ENCODE measurements at places on chromosomes 4 and X.

- no peak for DNase-seq
These were observed 242.8 kb downstream of the EVC2 start for GRCh38 chr4:5465529-5465928.

DNA sequence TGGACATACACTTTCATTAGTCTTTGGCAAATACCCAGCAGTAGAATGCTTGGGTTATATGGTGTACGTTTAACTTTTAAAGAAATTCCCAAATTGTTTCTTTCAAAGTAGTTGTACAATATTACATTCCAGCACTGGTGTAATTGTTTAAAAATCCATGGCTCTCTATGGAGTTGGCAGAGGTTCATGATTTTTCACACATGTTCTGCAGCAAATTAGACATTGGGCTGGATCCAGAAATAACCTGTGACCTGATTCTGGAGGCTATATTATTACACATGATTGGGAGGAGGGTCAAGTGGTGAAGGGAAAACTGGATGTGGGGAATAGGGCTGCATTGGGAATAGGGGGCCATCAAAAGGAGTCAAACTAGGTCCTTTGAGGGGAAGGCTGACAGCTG, 41.9 kb downstream of the MAMLD1 start:
- DNase-seq: no peak

- DNase-seq: no peak
These were observed 12.0 kb upstream of the DCHS2 start for GRCh38 chr4:154503598-154503997.

DNA sequence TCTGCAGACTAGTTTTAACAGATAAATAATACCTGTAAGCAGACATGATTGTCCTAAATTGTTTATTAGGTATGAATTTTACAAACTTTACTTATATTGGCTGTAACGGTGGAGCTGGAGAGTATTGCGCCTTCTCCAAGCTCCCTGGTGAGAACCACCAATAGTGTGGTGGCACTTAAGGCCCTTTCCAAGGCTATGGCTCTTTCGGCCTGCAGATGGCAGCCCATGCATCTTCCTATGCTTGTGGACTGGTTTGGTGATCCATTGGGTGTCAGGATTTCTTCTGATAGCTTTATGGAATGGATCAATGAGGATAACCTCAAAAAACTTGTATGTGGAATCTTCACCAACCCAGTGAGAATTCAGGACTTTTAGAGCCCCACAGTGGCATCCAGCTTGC, 7.8 kb downstream of the LARP1B start:
- peak; percentile 13 for DNase-seq

Measured in inflammatory macrophage treated with lipopolysaccharide for 4 hours (primary cell).